HuH-7.5 (cell line): ENCODE measurements at places on chromosomes 5 and 9.

DNA sequence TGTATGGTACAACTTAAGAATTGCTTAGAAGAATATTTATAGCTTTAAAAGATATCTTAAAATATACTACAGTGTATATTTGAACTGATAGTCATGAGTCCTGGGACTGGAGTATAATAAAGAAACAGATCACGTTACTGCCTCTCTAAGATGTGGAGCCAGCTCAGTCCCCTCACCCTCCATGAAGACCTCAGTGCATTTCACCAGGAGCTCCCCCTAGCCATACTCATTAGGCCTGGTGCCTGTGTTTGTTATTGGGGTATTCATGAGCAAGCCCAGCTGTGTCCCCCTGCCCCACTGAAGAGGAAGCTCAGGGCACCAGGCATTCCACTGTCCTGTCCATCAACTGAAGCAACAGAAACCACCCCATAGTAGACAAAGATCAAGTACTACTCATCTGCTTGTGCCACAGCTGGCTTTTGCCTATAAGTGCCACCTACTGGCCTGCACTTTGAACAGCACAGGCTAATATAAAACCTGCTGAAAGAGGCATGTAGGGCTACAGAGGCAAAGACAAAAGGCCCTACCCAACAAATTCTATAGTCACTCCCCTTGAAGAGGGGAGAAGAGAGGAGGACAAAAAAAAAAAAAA, 850.2 kb upstream of the NUDT12 start:
- DNase-seq, result peak; percentile 6

DNA sequence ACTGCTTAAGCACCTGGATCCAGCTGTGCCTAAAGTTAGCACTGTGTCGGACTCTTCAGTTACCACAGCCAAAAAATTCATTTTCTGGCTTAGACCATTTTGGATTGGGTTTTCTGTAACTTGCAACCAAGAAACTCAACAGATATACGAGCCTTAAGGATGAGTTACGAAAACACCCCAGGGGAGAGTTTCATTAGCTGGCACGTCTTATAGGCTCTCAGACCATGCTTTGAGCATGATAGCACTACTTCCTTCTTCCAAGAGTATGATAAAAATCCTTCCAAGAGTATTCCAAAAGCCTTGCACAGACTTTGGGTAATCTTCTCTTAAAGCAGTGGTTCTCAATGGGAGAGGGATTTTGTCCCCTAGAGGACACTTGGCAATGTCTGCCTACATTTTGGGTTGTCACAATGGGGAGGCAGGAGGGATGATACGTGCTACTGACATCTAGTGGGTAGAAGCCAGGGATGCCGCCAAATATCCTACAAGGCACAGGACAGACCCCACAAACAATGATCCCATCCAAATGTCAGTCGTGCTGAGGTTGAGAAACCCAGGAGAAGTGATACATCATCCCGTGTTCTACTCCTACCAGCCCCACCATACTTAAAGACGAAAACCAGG, 64.8 kb downstream of the SMIM23 start:
- peak; percentile 46 for DNase-seq

GRCh38 chr5:177545487-177546257, 8.7 kb downstream of the FAM193B start:
- no peak for DNase-seq

DNA sequence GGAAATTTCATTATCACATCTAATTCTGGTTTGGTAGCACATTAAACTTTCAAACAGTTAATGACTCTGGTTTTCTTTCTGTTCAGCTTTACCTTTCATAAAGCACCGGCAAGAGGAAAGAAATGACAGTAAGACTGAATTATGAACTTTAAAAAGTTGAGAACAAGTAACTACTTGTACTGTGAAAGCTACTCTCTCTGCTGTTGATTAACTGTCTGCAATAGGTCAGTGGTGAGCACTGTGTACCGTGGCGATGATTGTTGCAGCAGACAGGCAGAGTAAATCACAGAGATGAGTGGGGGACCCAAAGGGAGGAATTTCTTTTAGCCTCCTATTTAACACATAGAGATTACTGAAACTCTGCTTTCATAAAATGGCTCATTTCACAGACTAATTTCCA, 74.0 kb upstream of the MEF2C start:
- DNase-seq, result no peak

- DNase-seq, result no peak
Measured at GRCh38 chr5:66239034-66239433, 94.9 kb downstream of the SREK1 start.

- no peak for DNase-seq
Measured at GRCh38 chr5:89313804-89314588, 431.0 kb upstream of the MEF2C start.

DNA sequence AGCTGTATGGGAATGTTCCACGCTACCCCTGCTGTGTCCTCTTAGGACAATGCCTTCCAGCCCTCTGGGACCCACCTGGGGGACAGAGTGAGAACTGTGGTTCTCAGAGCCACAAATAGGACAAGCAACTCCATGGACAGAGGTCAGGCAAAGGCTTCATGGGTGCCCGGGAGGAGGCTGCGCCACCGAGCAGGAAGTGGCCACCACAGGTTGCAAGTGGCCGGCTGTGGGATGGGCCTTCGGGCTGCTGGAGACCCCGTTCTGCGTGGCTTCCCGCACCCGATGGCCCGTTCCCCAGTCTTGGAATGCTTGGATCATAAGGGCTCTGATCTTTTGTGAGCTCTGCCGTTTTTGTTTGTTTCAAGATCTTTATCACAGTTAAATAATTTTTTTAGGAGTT, 118.8 kb downstream of the BOD1 start:
- DNase-seq, result no peak

GRCh38 chr5:77643654-77644370, 5.3 kb upstream of the OTP start:
- no peak for DNase-seq

DNA sequence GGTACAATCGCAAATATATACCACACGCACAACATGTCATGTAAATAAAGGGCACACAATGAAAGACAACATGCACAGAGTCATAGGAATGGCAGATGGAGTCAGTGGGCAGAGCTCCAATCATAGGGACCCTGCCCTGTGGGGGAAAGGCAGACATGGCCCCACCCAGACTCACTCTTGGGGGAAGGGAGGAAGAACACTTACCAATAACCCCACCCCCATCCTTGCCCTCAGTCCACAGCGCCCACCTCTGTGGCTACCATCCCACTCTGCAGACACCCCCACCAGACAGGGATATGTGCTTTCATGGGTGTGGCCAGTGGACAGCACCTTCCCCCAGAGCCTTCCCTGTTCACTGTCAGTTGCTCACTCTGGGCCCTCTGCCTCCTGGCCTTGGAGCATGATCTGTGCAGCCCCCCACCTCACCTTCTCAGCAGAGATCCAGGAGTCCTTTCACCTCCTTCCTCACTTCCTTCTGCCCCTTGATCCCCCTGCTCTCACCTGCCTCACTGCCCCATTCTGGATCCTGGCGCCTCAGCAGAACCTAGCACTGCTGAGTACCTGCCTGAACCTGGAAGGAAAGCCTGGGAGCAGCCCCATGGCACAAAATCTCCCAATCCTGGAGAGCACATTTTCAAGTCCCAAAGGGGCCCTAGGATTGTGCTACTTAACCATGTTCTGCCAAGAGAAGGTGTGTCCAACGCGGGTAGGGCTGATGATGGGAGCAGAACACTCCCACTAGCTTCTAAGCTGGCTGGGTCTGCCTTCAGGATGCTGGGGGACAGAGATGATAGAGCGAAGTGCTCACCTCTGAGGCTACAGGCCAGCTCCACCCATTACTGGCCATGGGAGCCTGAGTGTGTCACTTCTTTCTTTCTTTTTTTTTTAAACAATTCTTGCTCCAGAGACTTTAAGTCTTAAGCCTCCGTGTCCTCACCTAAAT, 1.5 kb upstream of the PHF19 start:
- DNase-seq, result peak; percentile 40

- DNase-seq, result no peak
Measured at GRCh38 chr5:75886706-75887105, 169.5 kb upstream of the POC5 start.

- DNase-seq, result no peak
Measured at GRCh38 chr9:38039090-38039906, 29.7 kb downstream of the SHB start.

DNA sequence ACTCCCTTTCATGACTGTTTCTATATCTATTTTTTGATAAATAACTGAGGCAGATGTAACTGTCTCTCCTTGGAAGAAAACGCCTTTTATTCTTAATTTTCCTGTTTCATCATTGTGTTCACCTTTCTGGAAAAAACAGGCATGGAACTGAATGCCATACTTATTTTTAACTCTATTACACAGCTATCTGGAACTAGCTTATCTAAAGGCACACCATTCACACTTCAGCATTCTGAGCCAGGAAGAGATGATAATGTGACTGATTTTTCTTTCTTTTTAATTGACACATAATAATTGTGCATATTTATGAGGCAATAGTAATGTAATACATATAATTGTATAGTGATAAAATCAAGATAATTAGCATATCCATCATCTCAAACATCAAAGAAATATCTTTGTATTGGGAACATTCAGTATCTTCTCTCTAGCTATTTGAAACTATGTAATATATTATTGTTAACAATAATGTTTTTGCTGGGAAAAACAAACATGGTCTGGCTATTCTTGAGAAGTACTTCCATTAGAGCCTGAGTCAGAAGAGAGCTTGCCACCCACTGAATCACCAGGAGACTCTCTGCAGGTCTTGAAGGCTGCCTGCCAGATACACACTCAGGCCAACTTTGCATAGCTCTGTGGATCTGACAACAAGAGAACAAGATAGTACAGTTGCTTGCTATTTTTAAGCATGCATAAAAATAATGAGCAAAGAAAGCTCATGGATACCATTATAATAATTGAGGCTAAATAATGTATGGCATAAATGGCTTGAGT, 501.0 kb upstream of the EDIL3 start:
- no peak for DNase-seq

DNA sequence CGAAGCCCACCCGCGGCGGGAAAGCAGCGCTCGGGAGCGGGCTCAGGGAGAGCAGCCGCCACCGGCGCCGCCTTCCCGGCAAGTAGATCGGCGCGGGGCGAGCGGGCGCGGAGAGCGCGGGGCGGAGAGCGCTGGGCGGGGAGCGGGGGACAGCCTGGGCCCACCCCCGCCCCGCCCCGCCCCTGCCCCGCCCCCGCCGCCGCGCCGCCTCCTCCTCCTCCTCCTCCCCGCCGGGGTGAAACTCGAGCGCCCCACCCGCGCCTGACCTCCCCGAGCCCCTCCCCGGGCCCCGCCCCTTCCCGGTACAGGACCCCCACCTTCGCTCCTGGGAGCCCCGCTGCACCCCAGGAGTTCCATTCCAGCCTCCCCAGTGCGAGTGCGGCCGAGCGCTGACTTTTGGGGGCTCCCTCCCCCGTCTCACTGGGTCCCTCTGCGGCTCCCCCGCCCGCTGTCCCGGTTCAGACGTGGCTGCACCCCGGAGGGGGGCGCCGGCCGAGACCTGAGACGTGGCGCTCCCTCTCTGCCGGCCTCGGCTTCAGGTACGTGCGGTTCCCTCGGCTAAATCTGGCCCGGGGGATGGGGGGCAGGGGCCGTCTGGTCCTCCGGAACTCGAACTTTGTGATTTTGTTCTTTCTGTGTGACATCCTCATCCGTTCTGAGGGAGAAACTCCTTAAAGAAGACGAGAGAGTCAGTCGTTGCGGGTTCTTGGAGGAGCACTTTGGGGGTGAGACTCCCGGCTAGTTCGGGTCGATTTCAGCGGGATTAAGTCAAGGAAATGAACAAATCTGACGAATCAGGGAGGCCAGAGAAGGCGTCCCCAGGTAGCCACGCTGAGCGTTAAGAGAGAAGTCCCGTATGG, at the start of gene SEMA5A:
Gene SEMA5A, minus strand, starts transcription at position 84 of the 860 bp plus-strand sequence. CDS start 166,129 bp downstream, outside the sequence.
- DNase-seq, result no peak

- DNase-seq, result no peak
Measured at GRCh38 chr5:111432883-111433536, 79.3 kb downstream of the STARD4 start.

DNA sequence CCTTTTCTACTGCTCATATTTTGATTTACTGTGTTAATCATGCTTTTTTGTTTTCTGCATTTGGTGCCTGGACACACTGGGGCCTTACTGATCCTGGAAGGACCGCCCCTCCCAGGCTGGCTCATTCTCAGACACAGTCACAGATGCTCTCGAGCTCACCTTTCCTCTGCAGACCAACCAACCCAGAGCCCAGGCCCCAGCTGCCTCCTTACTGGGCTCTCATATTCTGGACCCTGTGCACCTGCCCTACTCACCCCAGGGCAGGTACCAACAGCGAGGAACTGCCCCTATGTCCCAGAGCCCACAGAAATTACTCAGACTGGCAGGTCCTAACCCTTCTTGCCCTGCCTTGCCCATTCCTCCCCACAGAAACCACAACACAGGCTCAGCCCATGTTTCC, 6.6 kb upstream of the OR2V2 start:
- DNase-seq, result no peak

- DNase-seq, result no peak
Measured at GRCh38 chr9:131100445-131100844, 4.1 kb downstream of the AIF1L start.

- DNase-seq, result peak; percentile 38
Measured at GRCh38 chr9:35791297-35791921, at the start of gene NPR2. NPR2 (plus strand) TSS chr9:35791591; CDS start chr9:35792409, 818 bp downstream.

DNA sequence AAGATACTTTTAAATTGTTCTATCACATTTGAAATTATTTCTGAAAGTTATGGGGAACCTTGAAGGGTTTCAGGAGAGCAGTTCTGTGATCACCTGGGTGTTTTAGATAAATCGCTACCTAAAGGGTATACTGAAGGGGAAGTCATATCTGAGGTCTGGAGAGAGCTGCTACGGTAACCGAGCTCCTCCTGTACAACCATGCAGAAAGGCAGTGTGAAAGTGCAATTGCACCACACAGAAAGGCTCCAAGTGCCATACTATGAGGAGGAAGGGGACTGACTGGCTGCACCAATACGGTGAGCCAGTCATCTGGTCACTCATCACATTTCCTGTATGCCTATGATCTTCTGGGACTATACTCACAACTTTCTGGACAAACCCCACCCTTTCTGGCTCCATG, 241.4 kb upstream of the SLC24A2 start:
- no peak for DNase-seq

GRCh38 chr5:140235791-140236551, 61.0 kb downstream of the CYSTM1 start:
- DNase-seq, result no peak

- no peak for DNase-seq
Measured at GRCh38 chr5:89255845-89256463, 373.0 kb upstream of the MEF2C start.

DNA sequence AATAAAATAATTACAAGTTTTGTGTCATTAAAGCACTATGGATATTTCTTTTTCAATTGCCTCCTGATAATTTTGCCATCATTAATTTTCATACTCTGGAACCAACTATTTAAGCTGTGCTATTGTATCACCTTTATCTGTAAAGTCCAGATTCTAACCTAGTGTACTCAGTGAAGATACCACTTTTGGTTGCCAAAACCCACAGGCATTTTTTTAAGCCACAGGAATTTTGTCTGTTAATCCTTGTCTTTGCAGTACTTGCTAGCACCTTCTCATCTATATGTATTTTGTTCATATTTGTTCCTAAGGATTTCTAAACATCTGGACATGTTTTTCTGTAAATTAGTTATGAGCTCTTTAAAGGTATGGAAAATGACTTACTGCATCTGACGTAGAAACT, 481.4 kb upstream of the DAB2 start:
- no peak for DNase-seq
